Esophagus muscularis mucosa (tissue), 4 donors: ENCODE measurements at places on chromosomes 3 and 15. TPM values are rescaled to one million over a fixed set of nuclear protein-coding genes. Genes with fewer than 3 reads are reported as not detected.

- DNase-seq, result no peak
These were observed 657.2 kb upstream of the ROBO1 start for GRCh38 chr3:80424951-80425350.

The GOLGA6L10 gene
- 1.7 TPM for total RNA-seq

The CCR3 gene
- total RNA-seq, result not detected

The CORO2B gene
- 6.0 TPM for total RNA-seq

The NR1I2 gene
- total RNA-seq, result not detected

- DNase-seq, result no peak
These were observed 1.5 kb downstream of the WHAMM start for GRCh38 chr15:82810890-82811426.

The CCDC80 gene
- 197 TPM for total RNA-seq

DNA sequence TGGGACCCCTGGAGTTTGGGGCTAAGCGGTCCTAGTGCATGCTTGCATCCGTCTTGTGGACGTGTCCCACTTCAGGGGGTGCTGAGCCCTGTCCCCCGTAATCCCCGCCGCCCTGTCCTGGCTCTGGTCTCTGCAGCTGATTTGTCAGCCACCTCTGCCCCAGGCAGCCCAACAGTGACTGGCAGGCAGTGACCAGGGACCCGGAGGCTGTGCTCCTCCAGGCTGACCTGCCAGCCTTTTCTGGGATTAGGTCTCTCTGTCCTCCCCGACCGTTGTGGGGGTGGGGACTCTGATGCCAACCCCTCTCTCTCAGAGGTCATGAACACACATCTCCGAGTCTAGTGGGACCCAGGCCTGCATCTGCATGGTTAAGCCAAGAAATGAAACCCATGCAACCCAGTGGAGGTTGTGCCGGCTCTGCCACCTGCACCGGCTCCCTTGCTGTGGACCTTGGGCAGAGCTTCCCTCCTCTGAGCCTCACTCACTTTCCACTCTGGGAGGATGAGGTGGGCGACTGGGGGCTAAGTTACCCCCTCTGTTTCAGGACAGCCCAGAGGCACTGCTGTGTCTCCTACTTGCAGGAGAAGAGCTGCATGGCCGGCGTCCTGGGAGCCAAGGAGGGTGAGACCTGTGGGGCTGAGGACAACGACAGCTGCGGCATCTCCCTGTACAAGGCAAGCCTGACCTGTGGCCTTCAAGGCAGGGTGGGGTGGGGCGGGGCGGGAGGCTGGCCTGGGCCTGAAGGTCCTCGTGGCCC lies 60.2 kb downstream of the FBLN2 start:
- DNase-seq, result no peak

- no peak for DNase-seq
These were observed 155.6 kb upstream of the STT3B start for GRCh38 chr3:31377045-31377642.

- DNase-seq, result no peak
These were observed 87.8 kb downstream of the NECTIN3 start for GRCh38 chr3:111159391-111159790.

DNA sequence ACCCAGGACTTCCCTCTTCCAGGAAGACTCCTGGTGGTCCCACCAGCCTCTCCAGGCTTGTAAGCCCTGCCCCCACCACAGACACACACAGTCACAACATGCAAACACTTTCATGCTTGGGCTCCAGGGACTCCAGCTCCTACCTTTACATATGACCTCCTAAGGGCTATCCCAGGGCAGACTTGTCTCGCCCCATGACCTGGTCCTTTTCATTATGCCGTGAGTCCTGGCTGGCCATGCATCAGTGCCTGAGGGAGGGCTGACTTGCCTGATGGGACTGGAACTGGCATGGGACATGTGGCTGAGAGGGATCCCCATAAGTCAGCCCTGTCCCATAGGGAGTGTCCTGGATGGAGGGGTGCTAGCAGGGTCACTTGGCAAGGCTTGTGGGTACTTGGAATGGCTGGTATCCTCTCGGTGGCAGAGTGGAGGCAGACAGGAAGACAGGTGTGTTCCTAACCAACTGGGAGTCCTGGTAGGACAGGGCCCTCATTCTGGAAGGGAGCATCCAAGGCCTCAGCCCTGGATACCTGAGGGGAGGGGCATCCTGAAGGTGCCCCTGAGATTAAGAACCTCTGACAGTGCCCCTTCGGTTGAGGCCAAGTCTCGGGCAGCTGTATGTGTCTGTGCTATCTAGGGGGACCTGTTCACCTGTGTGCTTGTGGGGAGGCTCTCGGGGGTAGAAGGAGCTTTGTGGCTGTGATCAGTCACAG lies 540 bp upstream of the HHATL start:
- no peak for DNase-seq

- DNase-seq, result no peak
These were observed 394.1 kb downstream of the SOX2 start for GRCh38 chr3:182105875-182106274.

DNA sequence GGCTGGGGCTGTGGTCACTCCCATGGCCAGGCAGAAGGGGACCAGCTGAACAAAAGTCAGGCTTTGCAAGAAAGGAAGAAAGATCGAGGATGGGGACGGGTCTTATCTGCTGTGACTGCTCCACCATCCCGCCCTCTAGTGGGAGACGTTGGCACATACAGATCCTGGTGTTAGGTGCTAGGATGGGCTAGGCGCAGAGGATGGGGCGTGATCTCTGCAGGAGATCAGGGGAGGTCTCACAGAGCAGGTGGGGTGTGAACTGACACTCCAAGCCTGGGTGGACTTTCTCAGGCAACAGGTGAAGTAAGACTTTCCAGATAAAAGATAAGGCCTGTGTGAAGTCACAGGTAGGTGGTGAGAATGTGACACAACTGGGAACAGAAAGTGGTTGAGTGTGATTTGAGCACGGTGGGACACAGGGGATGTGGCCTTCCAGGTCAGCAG lies 141.9 kb upstream of the SMAD3 start:
- DNase-seq, result no peak

DNA sequence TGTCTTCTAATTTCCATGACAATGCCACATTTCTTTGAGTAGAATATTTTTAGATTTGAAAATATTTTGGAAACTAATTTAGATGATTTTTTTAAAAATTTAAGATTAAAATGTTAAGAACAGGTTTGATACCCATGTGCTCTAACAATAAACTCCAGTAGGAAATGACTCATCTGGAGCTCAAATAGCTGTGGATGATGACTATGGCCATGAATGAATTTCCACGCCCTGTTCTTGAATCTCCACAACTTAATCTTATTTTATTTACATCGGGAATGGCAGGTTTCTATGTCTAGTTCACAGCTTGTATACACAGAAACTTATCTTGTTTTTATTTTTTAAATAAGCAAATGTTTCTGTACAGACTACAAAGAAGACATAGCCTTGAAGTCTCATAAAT lies 726.8 kb downstream of the NAALADL2 start:
- no peak for DNase-seq

The FGF7 gene
- total RNA-seq, result 53.5 TPM

The CILP gene
- total RNA-seq, result 166 TPM

The SNURF gene
- total RNA-seq, result 8.3 TPM

DNA sequence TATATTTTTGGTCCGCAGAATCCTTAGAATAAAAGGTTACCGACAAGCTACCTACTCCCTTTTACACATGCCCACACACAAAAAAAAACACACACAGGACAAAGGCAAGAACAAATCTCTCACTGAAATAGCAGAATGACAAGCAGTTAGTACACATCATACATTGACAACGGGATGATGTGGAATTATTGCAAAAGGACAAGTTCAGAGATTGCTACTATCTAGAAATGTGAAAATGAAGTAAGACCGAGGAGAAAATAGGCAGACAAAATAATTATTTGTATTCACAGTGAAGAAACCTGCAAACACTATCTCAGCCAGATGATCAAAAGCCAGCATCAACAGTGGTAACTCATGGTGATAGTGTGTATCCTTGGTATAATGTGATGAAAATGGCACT lies 112.2 kb upstream of the C3orf80 start:
- DNase-seq, result no peak

DNA sequence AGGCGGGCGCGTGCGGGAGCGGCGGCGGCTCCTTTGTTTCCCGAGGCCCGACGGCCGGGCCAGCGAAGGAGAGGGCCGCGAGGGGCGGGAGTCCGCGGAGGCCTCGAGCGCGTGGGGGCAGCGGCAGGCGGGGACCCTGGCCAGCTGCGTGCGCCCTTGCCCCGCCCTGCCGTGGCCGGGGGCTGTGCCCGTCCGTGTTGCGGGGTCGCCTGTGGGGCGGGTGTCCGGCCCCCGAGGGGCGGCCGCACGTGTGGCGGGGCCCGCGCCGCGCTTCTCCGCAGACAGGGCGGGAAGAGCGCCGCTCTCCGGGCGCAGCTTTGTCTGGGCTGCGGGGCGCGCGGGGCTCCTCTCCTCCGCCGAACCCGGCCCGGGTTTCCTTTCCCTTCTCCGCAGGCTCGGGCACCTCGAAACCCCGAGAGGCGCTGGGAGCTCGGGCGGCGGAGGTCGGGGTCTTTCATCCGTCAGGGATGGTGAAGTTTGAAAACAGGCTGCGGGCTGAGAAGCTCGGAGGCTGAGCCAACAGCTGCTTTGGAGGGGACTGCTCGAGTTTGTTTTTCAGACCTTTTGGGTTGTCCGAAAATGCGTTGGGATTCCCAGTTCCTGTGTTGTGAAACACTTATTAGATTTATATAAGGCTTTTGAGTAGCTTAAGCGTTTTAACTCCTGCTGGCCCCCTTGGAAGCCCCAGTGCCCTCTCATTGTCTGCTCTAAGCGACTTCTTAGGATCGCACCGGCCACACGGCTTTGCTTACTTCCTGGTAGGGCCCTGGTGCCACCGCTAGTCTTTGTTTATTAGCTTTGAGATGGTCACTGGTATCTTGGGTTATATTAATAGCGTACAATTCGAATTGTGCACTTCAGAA lies 817 bp downstream of the USP3 start:
- no peak for DNase-seq

DNA sequence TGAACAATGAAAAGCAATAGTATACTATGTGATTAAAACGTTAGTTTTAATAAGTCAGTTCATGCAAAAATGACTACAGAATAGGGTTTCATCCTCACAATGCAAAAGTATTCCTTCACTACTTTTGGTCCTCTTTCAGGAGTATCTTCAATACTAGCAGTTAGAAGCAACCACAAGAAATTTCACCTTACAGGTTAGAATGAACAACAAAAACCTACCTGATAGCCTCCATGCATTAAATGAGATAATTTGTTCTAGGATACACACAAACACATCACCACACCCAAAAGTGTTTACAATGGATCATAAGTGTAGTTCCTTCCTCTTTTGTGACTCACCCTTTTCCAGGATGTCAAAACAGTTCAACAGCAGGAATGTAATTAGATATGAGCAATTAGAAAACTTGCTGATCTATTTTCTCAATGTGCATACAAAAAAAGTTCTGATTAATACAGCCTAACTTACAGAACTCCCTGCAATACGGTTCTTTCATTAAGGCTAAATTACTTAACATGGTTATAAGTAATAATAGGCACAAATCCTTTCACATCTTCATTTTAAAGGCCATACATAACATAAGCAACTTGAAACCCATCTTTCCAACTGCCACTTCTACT lies 21.6 kb downstream of the UACA start:
- DNase-seq, result no peak

DNA sequence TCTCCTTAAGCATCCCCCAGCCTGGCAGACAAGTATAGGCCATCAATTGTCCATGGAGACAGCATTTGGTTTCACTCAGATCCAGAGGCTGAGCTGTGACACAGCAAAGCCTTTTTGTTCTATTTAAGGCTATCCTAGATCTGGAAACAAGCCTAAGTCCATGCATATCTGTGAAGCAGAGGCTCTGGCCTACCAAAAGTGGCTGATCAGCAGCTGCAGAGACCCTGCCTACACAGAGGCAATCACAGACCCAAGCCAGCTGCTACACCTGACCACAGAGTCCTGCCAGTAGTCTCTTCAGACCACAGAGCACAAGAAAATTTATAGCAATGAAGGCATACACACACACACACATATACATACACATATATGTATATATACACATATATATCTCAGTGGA lies 501.7 kb upstream of the ARPP21 start:
- DNase-seq, result no peak

GRCh38 chr15:57881361-57881760 lies 174.8 kb downstream of the POLR2M start:
- DNase-seq, result no peak

The WDR72 gene
- not detected for total RNA-seq

GRCh38 chr3:30908456-30909037 lies 14.1 kb upstream of the GADL1 start:
- DNase-seq, result peak; percentile 72

DNA sequence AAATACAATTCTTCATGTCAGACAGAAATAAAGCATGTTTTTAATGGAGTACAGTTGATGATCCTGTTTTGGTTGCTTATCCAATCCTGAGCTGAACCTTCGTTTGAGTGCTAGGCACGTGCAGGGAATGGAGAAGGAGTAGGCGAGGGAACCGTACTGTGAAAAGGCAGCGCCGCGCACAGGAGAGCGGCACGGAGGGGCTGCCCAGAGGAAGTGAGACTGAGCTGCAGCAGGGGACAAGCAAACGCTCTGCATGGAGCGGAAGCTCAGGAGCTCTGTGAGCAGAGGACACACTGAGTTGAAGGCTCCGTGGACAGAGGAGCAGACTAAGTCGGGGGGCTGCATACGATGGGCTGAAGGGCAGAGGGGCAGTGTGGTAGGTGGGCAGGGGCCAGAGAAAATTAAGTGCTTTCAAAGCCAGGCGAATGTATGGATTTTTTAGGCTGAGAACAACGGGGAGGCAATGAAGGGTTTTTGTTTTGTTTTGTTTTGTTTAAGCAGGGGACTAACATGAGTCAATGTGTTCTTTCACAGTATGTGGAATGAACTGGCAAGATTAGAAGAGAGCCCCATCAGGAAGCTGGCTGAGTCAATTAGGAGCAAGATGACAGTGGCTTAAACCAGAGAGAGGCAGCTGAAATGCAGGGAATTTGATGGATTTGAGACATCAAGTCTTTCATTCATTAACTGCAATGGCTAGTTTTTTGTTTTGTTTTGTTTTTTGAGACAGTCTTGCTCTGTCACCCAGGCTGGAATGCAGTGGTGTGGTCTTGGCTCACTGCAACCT lies 23.8 kb upstream of the TM2D3 start:
- DNase-seq, result no peak

GRCh38 chr3:70774641-70775040 lies 462.2 kb upstream of the MDFIC2 start:
- no peak for DNase-seq
